ENCODE measurements at places on chromosomes 6 and 20.

- DNase-seq = no peak
Measured at GRCh38 chr6:135913785-135914184, 62.3 kb downstream of the PDE7B start.

DNA sequence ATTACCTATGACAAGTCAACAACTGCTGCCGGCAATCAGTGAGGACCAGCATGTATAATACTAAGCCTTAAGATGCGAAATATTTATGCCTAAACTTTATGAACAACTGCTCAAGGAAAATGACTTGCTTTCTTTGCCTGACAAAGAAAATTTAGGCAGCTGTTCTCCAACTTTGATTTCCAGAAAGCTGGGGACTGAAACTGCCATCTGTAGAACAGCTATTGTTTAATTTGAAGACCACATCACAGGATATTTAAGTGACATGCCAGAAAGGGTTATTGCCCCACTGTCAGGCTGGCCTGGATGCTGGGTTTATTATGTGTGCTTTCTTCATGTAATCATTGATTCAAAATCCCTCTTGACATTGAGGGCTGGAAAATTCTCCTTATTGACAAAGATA lies 153.9 kb upstream of the ENPP5 start:
- DNase-seq = no peak

- DNase-seq = peak; percentile 40
Measured at GRCh38 chr20:51500311-51500710, 42.2 kb downstream of the NFATC2 start.

DNA sequence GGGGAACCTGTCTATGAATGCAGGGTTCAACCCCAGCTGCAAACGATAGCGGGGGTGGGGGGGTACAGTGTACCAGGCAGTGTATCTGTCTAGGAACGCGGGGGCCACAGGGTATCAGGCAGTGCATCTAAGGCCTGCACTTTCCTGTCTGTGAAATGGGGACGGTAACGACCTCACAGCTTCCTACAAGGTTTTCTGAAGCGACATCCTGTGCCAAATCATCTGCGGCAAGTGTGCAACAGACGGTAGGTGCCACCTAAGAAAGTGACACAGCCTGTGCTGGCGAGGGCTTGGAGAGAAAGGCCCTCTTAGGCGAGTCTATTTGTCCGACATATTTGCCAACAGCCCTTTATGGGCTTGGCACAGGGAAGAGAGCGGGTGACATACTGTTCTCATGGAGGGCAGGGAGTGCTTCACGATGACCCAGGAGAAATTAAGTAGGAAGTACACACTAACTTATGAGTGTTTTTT lies 3.8 kb downstream of the DIDO1 start:
- peak; percentile 50 for DNase-seq

GRCh38 chr20:61236713-61237112 lies 15.3 kb upstream of the CDH4 start:
- no peak for DNase-seq

- DNase-seq = no peak
Measured at GRCh38 chr6:163356324-163356723, 58.2 kb upstream of the QKI start.

- no peak for DNase-seq
Measured at GRCh38 chr6:301526-301925, 9.2 kb downstream of the DUSP22 start.

DNA sequence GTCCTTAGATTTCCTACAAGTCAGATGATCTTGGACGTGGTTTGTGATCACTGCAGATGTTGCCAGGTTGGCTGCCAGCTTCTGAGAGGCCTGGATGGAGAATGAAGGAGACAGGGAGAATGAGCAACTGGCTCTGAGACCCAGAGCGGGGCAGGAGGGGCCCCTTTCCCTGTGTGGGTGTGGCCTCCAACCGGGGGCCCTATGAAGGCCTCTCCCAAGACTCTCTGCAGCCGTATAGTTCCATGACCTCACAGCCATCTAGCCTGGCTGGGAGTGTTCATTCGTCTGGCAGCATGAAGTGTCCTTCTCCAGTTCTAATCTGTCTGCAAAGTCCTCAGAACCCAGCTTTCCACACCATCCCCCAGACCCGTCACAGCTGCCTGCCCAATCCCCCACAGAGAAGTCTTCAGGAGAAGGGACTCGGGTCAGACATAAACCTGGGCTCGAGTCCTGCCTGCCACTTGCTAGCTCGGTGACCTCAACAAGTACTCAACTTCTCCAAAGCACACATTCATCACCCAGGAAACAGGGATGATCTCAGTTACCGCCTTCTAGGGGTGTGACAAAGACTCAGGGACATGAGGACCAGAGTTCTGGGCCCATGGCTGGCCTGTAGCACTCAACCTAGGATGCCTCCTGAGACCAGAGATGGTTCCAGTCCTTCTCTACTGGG lies 122.6 kb downstream of the EDN3 start:
- no peak for DNase-seq

DNA sequence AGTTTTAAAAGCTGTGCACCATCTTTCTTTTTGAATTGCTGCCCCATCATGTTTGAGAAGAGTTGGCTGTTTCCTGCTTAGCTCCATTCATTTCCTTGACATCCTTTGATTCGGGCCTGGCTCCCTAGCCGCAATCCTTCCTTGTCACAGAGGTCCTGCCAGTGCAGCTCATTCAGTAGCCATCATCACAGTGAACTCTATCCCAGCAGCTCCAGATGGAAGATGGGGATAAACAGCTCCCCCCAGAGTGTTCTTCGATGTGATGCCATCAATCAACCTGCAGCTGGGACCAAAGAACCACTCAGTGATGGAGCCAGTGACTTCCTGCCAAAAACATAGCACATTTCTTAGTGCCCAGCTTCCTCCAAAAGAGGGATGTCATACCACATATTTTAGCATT lies 158.8 kb downstream of the FRK start:
- no peak for DNase-seq

DNA sequence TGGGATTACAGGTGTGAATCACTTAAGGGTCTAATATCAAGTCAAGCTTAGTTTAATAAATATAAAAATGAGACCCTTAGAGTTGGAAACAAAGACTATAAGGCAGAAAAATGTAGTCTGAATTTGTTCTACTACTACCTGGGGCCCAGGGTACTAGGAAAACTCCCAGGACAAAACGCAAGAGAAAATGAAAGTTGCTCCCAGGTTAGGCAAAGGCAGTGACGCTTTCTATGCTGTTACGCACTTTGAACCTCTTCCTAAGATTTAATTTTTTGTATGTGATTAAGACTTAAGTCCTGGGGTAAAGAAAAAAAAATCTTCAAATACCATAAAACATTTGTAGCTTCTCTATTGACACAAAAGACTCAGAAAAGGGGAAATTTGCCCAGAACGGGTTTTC lies 17.3 kb downstream of the DSP start:
- DNase-seq = no peak

DNA sequence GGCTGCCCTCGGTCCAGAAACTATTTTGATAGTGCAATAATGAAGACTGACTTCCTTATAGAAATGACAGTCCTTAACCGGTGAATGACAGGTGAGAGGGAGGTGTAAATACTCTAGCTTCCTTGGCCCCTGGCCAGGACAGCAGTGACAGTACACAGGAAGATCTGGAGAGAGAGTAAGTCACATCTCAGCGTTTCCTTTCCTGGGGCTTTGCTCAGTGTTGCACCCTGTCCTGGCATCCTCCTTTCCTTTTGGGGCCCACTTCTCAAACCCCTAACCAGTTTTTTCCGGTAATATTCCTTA lies 336.9 kb downstream of the CD83 start:
- no peak for DNase-seq

DNA sequence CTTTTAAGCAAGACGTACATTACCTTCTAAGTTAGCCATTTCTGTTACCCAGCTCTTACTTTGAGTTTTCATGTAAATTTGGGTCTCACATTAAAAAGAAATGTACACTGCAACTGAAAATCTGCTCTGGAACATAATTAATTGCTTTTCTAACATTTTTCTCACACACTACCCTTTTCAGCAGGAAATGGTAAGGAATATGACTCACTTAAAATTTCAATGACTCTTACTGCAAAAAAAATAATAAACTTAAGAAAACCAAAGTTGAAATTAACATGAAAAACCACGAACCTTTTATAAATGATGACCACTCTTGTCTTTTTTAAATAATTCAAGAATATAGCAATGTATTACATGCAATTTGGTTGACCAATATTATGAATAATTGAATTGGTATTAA lies 1.3 kb downstream of the CGA start:
- DNase-seq = no peak

GRCh38 chr20:62262064-62262463 lies 23.7 kb downstream of the OSBPL2 start:
- DNase-seq = no peak

- no peak for DNase-seq
Measured at GRCh38 chr6:137254966-137255365, 35.8 kb upstream of the IFNGR1 start.

DNA sequence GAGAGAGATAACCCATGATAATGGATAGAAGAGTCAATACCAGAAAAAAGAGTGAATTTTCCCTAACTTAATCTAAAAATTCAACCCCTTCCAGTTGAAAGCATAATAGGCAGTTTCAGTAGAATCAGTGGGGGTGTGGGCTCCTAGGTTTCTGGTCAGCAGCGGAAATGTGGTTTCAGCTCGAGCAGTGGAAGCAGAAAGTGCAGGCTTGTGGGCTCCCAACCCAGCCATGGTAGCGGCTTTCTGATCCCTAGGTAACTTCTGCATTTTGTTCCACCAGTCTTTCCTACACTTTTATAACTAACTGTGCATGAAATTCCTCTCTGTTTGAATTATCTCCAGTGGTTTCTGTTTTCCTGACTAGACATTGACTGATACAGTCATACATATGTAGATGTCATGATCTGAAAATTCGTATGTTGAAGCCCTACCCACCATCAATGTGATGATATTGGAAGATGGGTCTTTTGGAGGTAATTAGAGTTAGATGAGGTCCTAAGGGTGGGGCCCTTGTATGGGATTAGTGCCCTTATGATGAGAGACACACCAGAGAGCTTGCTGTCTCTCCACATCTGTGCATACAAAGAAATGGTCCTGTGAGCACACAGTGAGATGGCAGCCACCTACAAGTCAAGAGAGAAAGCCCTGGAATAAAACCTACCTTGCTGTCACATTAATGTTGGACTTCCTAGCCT lies 6.5 kb upstream of the DDO start:
- DNase-seq = no peak

DNA sequence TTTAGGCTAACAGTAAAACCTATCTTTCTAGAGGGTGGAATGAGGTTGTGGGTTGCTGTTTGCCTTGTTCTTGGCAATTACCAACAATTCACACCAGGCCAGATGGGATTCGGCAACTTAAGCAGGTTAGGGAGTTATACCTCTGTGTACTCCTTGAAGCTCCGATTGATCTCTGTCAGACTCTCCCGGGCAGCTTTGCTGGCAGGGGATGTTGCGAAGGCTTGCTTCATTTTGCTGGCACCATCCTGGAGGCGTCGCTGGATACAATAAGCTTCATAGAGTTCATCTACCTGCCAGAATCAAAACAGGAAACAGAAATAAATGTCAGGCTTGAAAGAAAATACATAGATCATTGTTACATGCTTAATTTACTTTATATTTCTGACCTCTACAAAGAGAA lies 66.4 kb upstream of the ARMH2 start:
- no peak for DNase-seq

- DNase-seq = no peak
Measured at GRCh38 chr6:93341900-93342613, 77.3 kb downstream of the EPHA7 start.

DNA sequence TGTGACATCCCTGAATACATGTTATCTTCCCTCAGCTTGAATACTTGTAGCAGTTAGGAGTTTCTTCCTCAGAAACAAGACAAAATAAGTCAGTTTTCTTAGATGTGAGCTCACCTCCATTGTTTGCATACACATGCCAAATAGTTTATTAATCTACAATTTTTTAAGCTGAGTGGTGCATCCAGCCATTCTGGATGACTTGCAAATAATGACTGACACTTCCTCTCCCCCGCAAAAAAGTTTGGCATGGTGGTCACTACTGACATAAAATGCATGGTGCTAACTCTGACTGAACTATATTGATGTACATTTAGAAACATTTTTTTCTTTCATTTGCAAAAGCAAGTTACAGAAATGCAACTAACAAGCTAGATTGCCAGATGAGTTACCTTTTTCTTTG lies 55.5 kb downstream of the CYB5R4 start:
- no peak for DNase-seq

DNA sequence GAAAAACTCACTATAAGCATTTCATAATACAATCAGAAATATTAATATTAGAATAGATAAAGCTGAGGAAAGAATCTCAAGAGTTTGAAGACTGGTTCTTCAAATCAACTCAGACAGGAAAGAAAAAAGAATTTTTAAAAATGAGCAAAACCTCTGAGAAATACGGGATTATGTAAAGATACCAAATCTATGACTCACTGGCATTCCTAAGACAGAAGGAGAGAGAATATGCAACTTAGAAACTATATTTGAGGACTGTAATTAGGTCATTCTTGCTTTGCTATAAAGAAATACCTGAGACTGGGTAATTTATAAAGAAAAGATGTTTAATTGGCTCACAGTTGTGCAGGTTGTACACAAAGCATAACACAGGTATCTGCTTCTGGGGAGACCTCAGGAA lies 665.1 kb downstream of the RNF144B start:
- DNase-seq = no peak

DNA sequence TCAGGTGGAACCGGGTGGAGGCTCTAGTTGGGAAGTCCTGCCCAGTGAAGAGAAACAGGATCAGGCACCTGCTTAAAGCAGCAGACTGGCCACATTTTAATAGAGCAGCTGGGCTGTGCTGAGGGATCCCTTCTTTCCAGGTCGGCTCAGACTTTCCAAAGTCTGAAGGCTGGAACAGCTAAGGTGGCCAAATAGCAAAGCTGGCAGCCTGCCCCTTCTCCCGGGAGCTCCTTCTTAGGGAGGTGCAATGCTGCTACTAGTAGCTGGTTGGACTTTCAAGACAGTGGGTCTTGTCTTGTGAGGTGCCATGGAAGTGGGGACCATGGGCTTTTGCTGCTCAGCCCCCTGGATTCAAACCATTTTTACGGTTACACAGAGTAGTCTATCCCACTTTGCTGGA lies 30.7 kb upstream of the CST5 start:
- no peak for DNase-seq

DNA sequence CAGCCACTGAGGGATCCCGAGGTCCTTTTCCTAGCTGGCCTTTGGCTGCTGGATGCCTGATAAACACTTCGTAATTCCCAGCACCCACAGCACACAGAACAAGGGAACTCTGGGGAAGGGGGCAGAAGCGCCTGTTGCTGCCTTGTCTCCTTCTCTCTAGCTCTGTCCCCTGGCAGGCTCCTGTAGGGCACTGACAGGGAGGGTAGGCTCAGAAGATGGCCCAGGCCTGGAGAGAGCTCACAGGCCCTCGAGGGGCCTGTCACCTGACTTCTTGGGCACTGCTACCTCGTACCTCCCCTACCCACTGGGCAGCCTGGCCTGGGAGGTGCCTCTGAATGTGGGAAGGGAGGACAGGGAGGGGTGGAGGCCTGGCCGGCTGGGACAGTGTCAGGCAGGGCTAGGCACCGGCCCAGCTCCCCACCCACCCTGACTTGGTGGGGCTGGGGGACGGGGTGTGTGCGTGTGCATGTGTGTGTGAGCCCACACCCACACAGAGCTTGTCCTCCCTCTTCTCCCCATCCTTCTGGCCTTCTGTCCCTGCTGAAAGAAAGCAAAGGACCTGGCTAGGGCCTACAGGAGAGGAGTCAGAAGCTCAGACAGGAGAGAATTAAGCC lies 18.1 kb downstream of the C6orf132 start:
- no peak for DNase-seq
